ENCODE measurements at places on chromosomes 5 and 9. TPM values are rescaled to one million over a fixed set of nuclear protein-coding genes. Genes with fewer than 3 reads are reported as not detected.
A peak's percentile ranks its signal among the peaks of the same experiment; 100 is the strongest.

The COMMD10 gene
- 22.5 TPM for polyA plus RNA-seq

The POLR3G gene
- 2.3 TPM for polyA plus RNA-seq

The GMCL2 gene
- 0.03 TPM for polyA plus RNA-seq

The ADAMTSL1 gene
- 0.49 TPM for polyA plus RNA-seq

The PHYHD1 gene
- polyA plus RNA-seq = 12.0 TPM

The NCS1 gene
- 1.3 TPM for polyA plus RNA-seq

The ARL10 gene
- 1.6 TPM for polyA plus RNA-seq

The NEURL1B gene
- polyA plus RNA-seq = 0.49 TPM

The SAPCD2 gene
- 2.4 TPM for polyA plus RNA-seq

The ITGA1 gene
- 9.0 TPM for polyA plus RNA-seq

The SLC4A9 gene
- polyA plus RNA-seq = 0.05 TPM

GRCh38 chr5:31963358-31964006 is 210.6 kb downstream of the GOLPH3 start:
- H3K4me3 ChIP-seq = no peak overlapping the region
- no peaks in the 10 kb centered on the region for H3K4me1 ChIP-seq
- H3K36me3 ChIP-seq = no peaks in the 10 kb centered on the region
- H3K27me3 ChIP-seq = no peaks in the 10 kb centered on the region
- no peak for DNase-seq

DNA sequence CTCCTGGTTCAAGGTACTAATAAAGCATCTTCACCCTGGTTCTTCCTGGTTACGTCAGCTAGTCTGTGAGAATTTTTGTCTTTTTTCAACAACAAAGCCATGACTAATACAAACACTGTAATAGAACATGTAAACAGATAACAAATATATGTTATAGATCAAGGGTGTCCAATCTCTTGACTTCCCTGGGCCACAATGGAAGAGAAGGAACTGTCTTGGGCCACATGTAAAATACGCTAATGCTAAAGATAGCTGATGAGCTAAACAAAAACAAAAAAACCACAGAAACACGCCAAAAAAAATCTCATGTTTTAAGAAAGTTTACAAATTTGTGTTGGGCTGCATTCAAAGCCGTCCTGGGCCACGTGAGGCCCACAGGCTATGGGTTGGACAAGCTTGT is 124.5 kb upstream of the GNA14 start:
- H3K4me3 ChIP-seq = no peak overlapping the region
- no peak for DNase-seq
- no peak overlapping the region for H3K27ac ChIP-seq
- no peaks in the 10 kb centered on the region for H3K4me1 ChIP-seq
- peaks cover 3% of the 10 kb centered on the region for H3K27me3 ChIP-seq

DNA sequence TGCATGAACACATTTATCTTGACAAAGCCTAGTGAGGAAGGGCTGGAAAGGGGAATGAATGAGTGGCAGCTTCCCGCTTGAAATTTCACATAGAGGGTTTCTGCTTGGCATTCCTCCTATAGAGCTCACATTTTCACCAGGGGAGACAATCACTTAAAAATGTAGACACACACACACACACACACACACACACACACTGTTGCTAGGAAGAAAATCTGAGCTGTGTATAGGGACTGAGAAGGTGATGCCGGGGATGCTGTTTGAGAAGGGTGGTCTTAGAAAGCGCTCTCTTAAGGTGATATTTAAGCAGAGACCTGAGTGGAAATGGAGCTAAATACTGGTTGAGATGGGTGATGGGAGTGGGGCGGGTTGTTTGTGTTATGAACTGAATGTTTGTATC is 70.4 kb downstream of the LRRC70 start:
- no peaks in the 10 kb centered on the region for H3K36me3 ChIP-seq
- H3K4me3 ChIP-seq = no peak overlapping the region
- no peaks in the 10 kb centered on the region for H3K27me3 ChIP-seq
- DNase-seq = no peak
- H3K27ac ChIP-seq = no peak overlapping the region
- peaks cover 5% of the 10 kb centered on the region for H3K4me1 ChIP-seq

DNA sequence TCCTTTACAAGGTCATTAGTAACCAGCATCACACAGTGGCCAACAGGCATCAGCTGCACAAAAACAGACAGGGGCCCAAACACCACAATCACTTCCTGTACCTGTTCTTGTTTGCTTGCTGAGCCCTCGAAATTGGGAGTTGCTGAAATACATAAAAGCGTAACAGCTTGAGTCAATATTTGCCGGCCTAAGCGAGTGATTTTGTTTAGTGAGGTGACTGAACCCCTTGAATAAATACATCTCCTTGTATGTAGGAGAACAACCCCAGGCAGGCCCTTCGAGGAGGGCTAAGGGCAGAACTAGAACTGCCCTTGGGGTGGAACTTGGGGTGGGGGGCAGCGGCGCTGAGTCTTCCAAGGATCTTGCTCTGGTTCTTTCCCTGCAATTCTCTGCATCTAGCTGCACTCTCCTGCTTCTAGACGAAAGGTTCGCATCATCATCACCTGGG is 502.5 kb downstream of the RASEF start:
- H3K4me3 ChIP-seq = no peak overlapping the region
- no peak overlapping the region for H3K27ac ChIP-seq
- H3K27me3 ChIP-seq = no peaks in the 10 kb centered on the region
- no peaks in the 10 kb centered on the region for H3K36me3 ChIP-seq
- H3K4me1 ChIP-seq = no peaks in the 10 kb centered on the region

GRCh38 chr5:157689942-157690689 is 18.8 kb downstream of the C5orf52 start:
- no peaks in the 10 kb centered on the region for H3K4me1 ChIP-seq
- DNase-seq = peak; percentile 78
- no peak overlapping the region for H3K4me3 ChIP-seq
- no peak overlapping the region for H3K27ac ChIP-seq
- H3K27me3 ChIP-seq = no peaks in the 10 kb centered on the region
- H3K36me3 ChIP-seq = no peaks in the 10 kb centered on the region

GRCh38 chr5:9373571-9373970 is 172.3 kb downstream of the SEMA5A start:
- H3K4me3 ChIP-seq = no peak overlapping the region
- H3K27me3 ChIP-seq = no peaks in the 10 kb centered on the region
- no peaks in the 10 kb centered on the region for H3K4me1 ChIP-seq
- no peaks in the 10 kb centered on the region for H3K36me3 ChIP-seq
- no peak for DNase-seq

GRCh38 chr9:91185193-91185886 is 176.4 kb downstream of the AUH start:
- H3K4me3 ChIP-seq = no peak overlapping the region
- H3K4me1 ChIP-seq = no peaks in the 10 kb centered on the region
- DNase-seq = no peak
- H3K27me3 ChIP-seq = no peaks in the 10 kb centered on the region
- H3K27ac ChIP-seq = no peak overlapping the region

- no peaks in the 10 kb centered on the region for H3K27me3 ChIP-seq
- peaks cover 54% of the 10 kb centered on the region for H3K4me1 ChIP-seq
- H3K36me3 ChIP-seq = no peaks in the 10 kb centered on the region
- peak overlapping the region; percentile 7 for H3K4me3 ChIP-seq
These were observed 50.1 kb downstream of the ST8SIA4 start for GRCh38 chr5:100852988-100853449.

DNA sequence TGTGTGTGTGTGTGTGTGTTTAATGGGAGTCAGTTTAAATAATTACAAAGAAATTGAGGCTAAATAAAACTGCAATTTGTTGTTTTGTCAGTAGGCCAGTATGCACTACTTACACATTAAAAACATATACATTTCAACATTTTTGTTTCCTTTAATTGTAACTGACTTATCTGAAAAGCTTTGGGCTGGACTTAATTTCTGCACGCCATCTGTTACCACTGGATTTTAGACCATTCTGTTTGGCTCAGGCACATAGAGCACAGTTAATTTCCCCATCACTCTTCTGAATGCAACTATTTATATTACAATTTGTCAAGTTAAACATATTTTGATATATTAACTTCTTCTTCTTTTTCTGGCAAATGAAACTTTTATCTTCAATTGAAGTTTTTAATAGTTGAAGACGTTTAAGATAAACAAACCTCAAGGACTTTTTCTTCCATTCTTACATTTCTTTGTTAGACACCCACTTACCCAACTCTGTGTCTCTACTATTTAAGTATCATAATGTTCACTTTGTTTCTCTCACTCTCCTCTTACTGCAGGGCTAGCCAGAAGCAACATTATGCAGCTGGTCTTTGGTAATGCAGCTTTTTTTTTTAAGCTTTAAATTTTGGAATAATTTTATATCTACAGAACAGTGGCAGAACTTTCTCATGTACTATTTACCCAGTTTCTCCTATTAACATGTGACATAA is 253.4 kb upstream of the ANKH start:
- H3K27me3 ChIP-seq = no peaks in the 10 kb centered on the region
- H3K36me3 ChIP-seq = no peaks in the 10 kb centered on the region
- H3K4me3 ChIP-seq = no peak overlapping the region
- H3K27ac ChIP-seq = no peak overlapping the region
- no peaks in the 10 kb centered on the region for H3K4me1 ChIP-seq
- DNase-seq = no peak

DNA sequence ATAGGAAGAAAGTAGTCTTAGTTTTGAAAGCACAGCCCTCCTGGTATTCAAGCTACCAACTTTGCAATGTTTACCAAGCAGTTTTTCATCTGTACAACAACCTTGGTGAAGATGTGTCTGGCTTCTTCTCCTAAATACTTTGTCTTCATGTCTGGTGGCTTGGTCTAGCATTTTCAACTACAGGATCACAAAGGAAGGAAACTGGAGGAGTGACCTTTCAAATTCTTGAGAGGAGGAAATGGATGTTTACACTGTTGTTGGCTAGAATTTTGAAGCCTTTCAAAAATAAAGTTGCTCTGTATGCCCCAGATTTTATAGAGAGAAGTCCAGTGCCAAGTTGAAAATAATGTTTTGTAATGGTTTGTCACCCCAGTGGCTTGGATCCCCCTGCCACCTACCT is 16.3 kb downstream of the PAM start:
- H3K27me3 ChIP-seq = no peaks in the 10 kb centered on the region
- H3K4me3 ChIP-seq = no peak overlapping the region
- peaks cover 21% of the 10 kb centered on the region for H3K4me1 ChIP-seq
- DNase-seq = no peak

GRCh38 chr5:101838435-101838834 is 457.6 kb downstream of the SLCO4C1 start:
- H3K36me3 ChIP-seq = no peaks in the 10 kb centered on the region
- no peaks in the 10 kb centered on the region for H3K4me1 ChIP-seq
- no peak overlapping the region for H3K4me3 ChIP-seq
- DNase-seq = no peak
- no peaks in the 10 kb centered on the region for H3K27me3 ChIP-seq
- no peak overlapping the region for H3K27ac ChIP-seq

- H3K4me1 ChIP-seq = no peaks in the 10 kb centered on the region
- no peak overlapping the region for H3K27ac ChIP-seq
- no peaks in the 10 kb centered on the region for H3K27me3 ChIP-seq
These were observed 7.6 kb downstream of the SVEP1 start for GRCh38 chr9:110571801-110572483.

GRCh38 chr5:111865356-111865755 is 108.4 kb upstream of the NREP start:
- H3K27ac ChIP-seq = no peak overlapping the region
- H3K27me3 ChIP-seq = no peaks in the 10 kb centered on the region
- no peak for DNase-seq
- H3K36me3 ChIP-seq = no peaks in the 10 kb centered on the region

- no peaks in the 10 kb centered on the region for H3K36me3 ChIP-seq
- peaks cover 18% of the 10 kb centered on the region for H3K4me1 ChIP-seq
- H3K27ac ChIP-seq = no peak overlapping the region
- H3K4me3 ChIP-seq = no peak overlapping the region
- DNase-seq = no peak
- H3K27me3 ChIP-seq = no peaks in the 10 kb centered on the region
These were observed 86.2 kb upstream of the HSPA9 start for GRCh38 chr5:138661291-138661960.

DNA sequence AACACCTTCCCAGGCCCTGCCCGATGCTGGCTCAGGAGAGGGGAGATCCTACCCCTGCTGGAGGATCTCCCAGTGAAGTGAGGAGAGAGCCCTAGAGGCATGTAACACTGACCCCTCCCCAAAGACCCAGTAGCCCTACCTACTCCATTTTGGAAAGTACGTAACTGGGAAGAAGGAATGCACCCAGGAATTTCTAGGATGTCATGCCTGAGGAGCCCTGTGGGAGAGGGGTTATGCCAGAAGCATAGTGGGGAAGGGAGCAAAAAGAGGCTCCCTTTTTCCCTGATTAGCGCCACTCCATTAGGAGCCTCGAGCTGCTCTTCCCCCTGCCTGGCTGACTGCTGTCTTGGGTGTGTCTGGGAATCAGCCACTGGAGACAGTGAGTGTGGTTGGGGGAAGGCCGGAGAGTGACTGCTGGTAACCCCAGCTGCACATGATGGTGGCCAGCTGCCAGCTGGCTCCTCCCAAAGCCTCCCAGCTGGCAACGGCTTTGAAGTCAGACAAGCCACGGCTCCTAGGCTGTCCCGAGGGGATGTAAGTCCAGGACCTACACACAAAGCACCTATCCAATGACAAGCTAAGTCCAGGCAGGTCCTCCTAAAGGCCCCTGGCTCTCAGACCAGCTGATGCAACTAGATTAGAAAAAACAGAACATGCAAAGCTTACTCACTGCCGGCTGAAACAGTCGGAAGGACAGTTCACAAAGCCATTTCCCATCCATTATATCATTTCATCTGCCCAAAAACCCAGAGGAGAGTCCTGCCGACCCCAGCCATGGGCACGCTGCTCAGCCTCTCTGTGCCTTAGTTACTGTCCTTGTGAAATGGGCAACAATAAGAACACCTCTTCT is 136.5 kb upstream of the ABCA1 start:
- H3K4me1 ChIP-seq = peaks cover 11% of the 10 kb centered on the region
- H3K36me3 ChIP-seq = no peaks in the 10 kb centered on the region
- peak overlapping the region; percentile 86 for H3K27ac ChIP-seq

DNA sequence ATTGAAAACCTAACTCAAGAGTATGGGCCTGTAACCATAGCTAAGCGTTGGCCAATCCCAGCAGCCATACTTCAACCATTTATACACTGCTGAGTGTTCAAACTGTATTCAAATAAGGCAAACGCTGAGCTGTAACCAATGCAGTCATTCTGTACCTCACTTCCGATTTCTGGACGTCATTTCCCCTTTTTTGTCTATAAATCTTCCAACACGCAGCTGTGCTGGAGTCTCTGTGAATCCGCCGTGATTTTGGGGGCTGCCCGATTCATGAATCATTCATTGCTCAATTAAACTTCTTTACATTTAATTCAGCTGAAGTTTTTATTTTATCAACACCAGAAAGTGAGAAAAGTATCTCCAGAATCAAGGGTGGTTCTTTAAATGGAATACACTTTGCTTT is 31.7 kb downstream of the MTX3 start:
- no peak overlapping the region for H3K27ac ChIP-seq
- DNase-seq = no peak
- no peaks in the 10 kb centered on the region for H3K4me1 ChIP-seq
- H3K4me3 ChIP-seq = no peak overlapping the region

Measured in spleen (tissue), 13 donors.